ENCODE measurements at places on chromosomes 5 and 9. TPM values are rescaled to one million over a fixed set of nuclear protein-coding genes. Genes with fewer than 3 reads are reported as not detected.

DNA sequence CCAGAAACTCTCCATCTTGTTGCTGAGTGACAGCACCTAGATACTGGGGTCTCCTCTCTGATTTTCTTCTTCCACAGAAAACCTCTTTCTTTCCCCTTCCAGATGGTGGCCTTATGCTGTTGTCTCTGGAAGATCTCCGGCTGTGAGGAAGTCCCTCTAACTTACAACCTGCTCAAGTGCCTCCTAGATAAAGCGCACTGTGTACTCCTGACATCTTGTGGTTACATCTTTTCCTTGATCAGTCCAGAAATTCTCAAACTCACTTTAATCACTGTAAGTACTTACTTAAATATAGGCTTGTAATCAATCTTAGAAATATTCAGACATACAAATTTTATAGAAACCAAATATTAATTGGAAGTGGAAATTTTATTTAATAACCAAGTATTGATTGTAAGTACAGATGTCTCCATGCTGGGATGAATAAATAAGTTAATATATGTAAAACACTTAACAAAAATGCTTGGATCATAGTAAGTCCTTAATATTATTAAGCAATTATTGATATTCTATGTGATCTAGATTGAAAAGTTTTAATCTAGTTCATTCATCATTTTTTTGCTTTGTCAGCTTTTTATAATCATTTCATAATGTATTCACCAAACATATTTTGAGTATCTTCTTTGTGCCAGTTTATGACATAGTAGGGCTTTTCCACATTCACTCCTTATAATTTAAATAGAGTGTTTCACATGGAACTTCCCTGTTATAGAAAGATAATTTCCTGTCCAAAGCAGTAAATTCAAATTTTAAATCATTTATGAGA is 1381.4 kb upstream of the CDH6 start:
- DNase-seq = no peak

GRCh38 chr5:114789773-114790402 is 379.8 kb downstream of the TRIM36 start:
- no peak for DNase-seq

GRCh38 chr5:83400241-83400640 is 71.3 kb upstream of the VCAN start:
- DNase-seq = no peak

- DNase-seq = no peak
Measured at GRCh38 chr5:98999631-99000030, 70.8 kb upstream of the CHD1 start.

- DNase-seq = no peak
Measured at GRCh38 chr5:107329850-107330249, 340.9 kb downstream of the EFNA5 start.

DNA sequence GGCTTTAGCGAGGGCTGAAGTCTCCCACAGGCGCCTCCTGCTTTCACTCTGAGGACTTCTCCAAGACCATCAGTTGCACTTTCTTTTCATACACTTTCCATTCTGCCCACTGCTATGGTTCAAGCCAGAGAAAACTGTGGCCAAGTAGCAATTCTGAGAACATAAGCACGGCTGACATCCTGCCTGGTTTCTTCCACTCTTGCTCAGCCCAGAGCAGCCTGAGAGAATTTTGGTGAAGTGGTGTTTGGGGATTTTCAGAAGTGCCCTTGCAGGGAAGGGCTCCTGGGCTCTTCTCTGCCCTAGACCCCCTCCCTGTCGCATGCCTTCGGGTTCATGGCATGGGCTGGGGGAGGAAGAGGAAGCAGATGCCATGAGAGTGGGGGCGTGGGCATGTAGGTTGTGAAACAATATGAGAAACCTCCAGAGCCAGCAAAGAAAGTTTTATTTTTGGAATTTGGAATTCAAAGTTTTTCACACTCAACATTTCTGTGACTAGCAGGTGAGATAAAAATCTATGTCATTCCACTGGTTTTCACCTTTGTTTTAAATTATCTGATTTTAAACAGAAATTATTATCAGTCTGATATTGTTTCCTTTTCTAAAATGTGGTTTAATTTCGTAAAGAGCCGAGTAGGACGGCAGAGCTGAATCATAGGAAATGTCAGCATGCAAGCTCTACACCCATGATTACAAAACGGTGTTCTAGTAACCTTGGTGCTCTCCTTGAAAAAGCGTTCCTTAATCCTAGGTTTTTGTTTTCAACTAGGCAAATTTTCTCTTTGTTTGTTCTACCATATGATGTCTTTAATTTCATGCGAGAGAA is 27.8 kb upstream of the TNFSF8 start:
- DNase-seq = peak; percentile 36

GRCh38 chr5:6253846-6254245 is 124.5 kb downstream of the MED10 start:
- DNase-seq = no peak

DNA sequence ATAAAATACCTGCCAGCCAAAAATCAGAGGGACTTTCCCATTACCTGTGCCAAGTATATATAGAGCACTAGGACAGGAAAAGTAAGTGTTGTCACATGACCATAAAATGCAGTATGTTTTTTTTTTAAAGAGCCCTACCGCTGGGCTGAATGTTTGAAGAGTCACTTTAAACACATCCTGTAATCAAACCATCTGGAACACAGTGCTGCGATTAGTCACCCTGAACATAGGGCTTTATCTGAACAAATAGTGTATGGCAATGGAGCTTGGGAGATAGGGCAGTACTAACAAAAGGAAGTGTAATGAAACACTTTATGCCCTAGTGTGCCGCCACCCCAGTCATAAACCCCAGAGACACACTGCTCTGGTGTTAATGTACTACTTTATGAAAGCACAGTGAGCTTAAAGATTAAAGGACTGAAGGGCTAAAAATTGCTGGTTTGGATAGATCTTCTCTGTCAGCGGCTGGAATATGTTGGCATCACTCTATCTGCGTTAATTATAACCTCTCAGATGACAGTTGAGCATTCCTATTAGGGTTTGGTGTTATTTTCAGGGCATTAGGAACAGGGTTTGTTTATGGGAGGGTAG is 90.4 kb downstream of the ZNF608 start:
- no peak for DNase-seq

GRCh38 chr5:109053995-109054417 is 306.3 kb downstream of the FER start:
- no peak for DNase-seq

Gene LRRC19
- total RNA-seq = not detected

Gene SLC6A18
- not detected for total RNA-seq

Gene SNAPC3
- 42.3 TPM for total RNA-seq

Data from tibial nerve (tissue), 4 donors.